ENCODE measurements at places on chromosomes 4 and X.

DNA sequence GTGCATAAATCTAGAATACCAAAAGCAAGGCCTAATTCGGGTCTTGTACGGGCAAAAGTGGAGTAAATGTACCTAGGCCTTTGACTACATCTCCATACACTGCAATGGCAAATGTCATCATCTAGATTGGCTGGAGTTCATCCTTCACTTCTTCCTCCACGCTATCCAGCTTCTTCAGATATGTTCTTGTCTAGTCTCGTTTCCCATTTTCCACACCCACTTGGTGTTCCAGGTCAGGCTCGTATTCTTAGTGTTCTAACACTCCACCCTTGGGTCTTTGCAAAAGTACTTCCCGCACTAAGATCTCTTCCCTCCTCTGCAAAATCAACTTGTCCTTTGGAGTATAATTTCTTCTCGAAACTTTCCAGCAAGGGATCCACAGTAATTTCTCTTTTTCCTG, 1.4 kb downstream of the COQ2 start:
- DNase-seq: no peak

DNA sequence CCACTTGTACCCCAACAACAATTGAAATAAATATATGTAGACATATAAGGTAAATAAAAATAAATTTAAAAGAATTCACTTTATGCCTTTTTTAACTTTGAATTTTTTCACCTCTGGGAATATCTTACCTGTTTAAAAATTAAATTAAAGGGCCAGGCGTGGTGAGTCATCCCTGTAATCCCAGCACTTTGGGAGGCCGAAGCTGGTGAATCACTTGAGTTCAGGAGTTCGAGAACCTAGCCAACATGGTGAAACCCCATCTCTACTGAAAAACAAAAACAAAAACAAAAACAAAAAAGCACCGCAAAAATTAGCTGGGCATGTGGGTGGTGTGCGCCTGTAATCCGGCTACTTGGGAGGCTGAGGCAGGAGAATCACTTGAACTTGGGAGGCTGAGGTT, 164.8 kb downstream of the AASDH start:
- DNase-seq: no peak

- no peak for DNase-seq
These were observed 5.8 kb downstream of the VMA21 start for GRCh38 chrX:151402719-151403390.

DNA sequence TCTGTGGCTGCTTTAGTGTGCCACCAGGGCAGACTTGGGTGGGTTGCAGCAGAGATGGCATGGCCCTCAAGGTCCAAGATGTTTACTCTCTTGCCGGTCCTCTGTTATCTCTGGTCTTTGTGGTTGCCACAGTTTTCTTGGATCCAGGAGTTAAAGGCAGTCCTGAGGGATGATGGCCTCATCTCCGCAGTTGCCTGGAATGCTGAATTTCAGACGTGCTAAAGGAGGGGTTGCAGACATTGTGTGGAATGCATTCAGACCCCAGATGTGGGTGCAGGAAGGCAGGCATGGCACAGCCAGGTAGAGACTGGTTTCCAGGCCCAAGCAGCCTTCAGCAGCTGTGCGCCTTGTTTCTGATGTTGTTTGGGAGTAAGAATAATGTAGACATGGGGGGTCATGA, 64.4 kb downstream of the TBL1X start:
- DNase-seq: no peak
